Hepatocyte (in vitro differentiated cells): ENCODE measurements at places on chromosomes 3 and 15. TPM values are rescaled to one million over a fixed set of nuclear protein-coding genes. Genes with fewer than 3 reads are reported as not detected.

CILP gene
- total RNA-seq, result 62.9 and 67.1 TPM in 2 replicates

ACAD9 gene
- 26.0 and 33.8 TPM in 2 replicates for total RNA-seq

GRCh38 chr3:178284181-178284580, 252.1 kb upstream of the KCNMB2 start:
- H3K4me3 ChIP-seq, result no peak overlapping the region
- H3K27me3 ChIP-seq, result no peaks in the 10 kb centered on the region
- no peak for DNase-seq
- no peaks in the 10 kb centered on the region for H3K4me1 ChIP-seq
- H3K27ac ChIP-seq, result no peak overlapping the region
- H3K36me3 ChIP-seq, result no peaks in the 10 kb centered on the region

GRCh38 chr15:42158941-42159340, 2.5 kb upstream of the PLA2G4F start:
- no peak overlapping the region for H3K4me3 ChIP-seq
- H3K36me3 ChIP-seq, result no peaks in the 10 kb centered on the region
- peaks cover 5% of the 10 kb centered on the region for H3K4me1 ChIP-seq
- no peak for DNase-seq
- no peak overlapping the region for H3K27ac ChIP-seq

- no peak overlapping the region for H3K27ac ChIP-seq
- no peaks in the 10 kb centered on the region for H3K36me3 ChIP-seq
- peaks cover 9% of the 10 kb centered on the region for H3K4me1 ChIP-seq
- no peak for DNase-seq
- no peak overlapping the region for H3K4me3 ChIP-seq
Measured at GRCh38 chr3:69490235-69490634, 104.3 kb upstream of the FRMD4B start.

CLDN18 gene
- 73.0 and 91.5 TPM in 2 replicates for total RNA-seq

DNA sequence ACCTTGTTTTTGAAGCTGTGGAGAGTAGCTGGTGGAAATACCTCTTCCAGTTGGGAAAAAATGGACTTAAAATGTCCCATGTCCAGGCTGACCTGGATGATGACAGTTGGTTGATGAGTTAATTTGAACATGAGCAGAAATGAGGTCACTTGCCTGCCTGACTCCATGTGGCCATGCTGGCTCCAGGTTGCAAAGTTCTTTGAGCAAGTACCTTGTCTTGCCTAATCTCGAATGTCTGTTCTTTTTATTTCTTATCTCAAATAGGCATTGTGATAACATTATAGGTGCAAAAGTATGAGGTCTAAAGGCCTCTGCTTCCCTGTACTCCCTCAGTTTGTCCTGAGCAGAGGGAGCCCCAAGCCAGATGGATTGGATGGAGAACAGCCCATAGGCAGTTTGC, 9.0 kb downstream of the MAPKBP1 start:
- H3K36me3 ChIP-seq, result no peaks in the 10 kb centered on the region
- H3K27me3 ChIP-seq, result no peaks in the 10 kb centered on the region
- peak overlapping the region; percentile 84 for H3K27ac ChIP-seq
- H3K4me1 ChIP-seq, result peaks cover 33% of the 10 kb centered on the region

GRCh38 chr15:90053685-90054466, 48.4 kb downstream of the IDH2 start:
- DNase-seq, result no peak
- peak overlapping the region; percentile 14 for H3K27ac ChIP-seq
- no peaks in the 10 kb centered on the region for H3K27me3 ChIP-seq
- H3K4me1 ChIP-seq, result peaks cover 13% of the 10 kb centered on the region
- H3K4me3 ChIP-seq, result no peak overlapping the region

CPA3 gene
- 0.08 and 1.1 TPM in 2 replicates for total RNA-seq

- peak; percentile 30 for DNase-seq
- no peaks in the 10 kb centered on the region for H3K36me3 ChIP-seq
- no peak overlapping the region for H3K27ac ChIP-seq
- no peaks in the 10 kb centered on the region for H3K4me1 ChIP-seq
- no peak overlapping the region for H3K4me3 ChIP-seq
Measured at GRCh38 chr15:67501177-67501835, 19.6 kb upstream of the C15orf61 start.

DNA sequence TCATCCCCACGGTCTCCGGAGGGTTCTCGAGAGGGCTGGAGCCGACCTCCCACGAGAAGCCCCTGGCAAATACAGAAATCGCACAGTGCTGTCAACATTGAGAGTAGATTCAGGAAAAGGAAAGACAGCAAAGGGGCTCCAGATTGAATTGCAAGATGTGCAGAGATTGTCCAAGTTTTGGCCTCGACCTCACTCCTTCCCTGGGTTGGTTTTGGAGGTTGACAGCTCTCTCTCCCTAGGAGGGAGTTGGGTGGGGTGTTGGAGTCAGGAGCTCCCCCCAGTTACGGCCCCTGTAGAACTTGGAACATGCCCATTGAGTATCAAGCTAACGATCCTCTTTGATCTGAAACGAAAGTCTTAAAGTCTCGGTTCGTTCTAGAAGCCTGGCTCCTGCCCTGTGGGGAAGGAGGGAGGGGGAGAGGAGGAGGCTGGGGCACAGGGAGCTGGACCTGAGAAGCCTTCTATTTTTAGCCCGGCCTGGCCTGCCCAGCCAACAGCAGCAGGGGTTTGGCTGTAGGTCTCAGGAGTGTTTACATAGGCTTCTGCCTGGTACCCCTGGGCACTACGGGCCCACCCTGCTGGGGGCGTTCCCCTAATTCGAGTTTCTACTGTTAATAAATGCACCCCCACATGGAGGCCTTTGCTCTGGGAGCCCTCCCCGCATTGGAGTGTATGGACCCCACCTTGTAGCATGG, 672 bp upstream of the KY start:
- peak; percentile 28 for DNase-seq
- no peak overlapping the region for H3K27ac ChIP-seq
- no peak overlapping the region for H3K4me3 ChIP-seq
- no peaks in the 10 kb centered on the region for H3K36me3 ChIP-seq

RTP3 gene
- 0.64 and 2.0 TPM in 2 replicates for total RNA-seq
